Effector memory CD8-positive, alpha-beta T cell (primary cell): ENCODE measurements at places on chromosomes 13 and 19.

GRCh38 chr13:79413521-79413920, 7.5 kb upstream of the RBM26 start:
- no peak for DNase-seq

GRCh38 chr13:42487221-42487620, 86.7 kb upstream of the TNFSF11 start:
- no peak for DNase-seq

DNA sequence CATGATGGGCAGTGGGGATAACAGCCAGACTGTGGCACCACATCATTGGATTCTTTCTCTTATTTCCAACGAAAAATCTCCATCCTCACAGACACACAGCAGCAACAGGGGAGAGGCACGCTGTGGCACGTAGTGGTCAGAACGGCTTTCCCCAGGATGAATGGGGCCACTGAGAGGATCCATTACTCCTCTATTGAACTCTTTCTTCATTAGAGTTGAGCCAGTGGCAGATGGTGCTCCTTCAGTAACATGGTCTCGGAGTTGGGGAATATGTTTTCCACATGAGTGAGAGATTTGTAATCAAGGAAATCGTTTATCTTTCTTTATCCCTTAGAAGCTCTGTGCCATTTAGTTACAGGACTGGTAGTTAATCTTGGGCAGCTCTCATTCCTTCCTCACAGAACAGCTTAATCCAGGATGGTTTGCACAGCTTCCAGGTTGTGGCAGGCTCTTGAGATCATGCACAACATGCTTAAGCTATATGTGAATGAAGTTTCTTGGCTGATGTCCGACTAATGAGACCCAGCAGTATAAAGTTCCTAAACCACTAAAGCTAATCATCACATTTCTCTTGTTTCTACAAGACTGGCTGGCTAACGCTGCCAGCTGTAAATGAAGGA, 180.5 kb upstream of the SLC10A2 start:
- DNase-seq: no peak

GRCh38 chr13:94664889-94665288, 47.5 kb downstream of the SOX21 start:
- no peak for DNase-seq

- DNase-seq: no peak
These were observed 10.3 kb upstream of the GARRE1 start for GRCh38 chr19:34243876-34244578.

- DNase-seq: no peak
These were observed 34.1 kb upstream of the UQCRFS1 start for GRCh38 chr19:29247051-29247450.

DNA sequence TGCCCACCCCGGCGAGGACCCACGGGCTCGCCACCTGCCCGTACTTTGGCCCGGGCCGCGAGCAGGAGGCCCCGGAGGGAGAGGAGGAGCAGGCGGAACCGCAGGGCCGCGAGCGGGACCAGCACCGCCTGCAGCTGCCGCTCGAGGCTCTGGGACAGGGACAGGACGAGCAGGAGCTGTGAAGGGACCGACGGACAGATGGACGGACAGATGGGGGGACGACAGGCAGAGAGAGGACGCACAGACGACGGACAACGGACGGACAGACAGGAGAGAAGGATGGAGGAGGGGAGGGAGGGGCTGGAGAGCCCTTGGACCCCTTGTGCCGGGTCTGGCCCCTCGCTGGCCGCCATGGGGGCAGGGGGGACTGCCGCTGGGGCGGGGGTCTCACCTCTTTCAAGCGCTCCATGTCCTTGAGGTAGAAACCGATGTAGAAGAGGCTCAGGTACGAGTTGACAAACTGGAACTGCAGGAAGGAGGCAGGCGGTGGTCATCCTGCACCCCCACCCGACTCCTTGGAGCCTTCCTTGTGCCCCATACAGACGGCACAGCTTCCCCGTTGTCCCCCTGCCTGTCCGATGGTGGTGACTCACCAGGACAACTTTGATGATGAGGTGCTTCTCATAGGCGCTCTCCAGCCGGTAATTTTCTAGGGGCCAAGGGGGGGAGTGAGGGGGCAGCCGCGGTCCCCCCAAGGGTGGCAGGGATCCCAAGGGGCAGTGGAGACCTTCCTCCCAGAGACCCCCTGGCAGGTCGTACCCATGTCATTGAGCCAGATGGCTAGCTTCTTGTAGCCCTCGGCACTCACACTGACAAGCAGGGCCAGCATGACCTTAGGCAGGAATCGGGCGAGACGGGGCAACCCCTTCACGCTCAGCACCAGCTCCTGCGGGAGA, 5.0 kb downstream of the ANO8 start:
- DNase-seq: no peak

- no peak for DNase-seq
These were observed 21.8 kb downstream of the TSKS start for GRCh38 chr19:49741210-49741844.

DNA sequence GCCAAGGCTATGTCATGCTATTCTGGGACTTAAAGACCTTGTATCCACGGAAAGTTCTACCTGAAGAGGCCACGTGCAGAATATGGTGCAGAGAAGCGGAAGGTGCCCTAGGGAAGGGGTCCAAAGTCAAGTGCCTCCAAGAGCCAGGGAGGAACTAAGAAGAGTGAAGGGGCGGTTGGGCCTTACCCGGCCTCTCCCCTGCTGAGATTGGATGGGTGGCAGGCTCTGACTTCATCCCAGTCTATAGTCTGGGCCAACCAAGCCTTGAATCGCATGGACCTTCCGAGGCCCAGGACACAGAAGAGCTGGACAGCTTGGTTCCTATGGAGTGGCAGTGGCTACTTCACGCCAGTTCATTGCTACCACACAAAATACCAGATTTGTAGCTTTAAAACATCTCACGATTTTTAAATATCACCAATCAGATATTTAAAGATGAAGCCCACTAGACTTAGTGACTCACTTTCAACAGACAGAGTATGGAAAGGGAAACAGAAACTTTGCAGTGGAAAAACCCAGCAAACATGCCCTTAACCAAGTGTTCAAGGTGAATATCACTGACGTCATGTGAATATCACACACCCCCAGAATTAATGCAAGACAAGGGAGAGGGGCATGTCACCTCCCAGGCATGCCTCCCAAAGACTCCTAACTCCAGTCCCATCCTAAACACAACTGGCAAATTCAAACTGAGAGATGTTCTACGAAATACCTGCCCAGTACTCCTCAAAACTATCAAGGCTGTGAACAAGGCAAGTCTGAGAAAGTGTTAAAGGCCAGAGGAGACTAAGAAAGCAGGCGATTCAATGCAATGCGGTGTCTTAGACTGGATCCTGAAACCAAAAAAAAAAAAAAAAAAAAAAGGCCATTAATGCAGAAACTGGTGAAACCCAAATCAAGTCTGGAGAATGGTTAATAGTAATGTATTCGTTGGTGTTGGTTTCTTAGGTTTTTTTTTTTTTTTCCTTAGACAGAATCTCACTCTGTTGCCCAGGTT, 10.2 kb downstream of the C19orf12 start:
- no peak for DNase-seq

- no peak for DNase-seq
These were observed 12.0 kb downstream of the CERS4 start for GRCh38 chr19:8221161-8221560.

DNA sequence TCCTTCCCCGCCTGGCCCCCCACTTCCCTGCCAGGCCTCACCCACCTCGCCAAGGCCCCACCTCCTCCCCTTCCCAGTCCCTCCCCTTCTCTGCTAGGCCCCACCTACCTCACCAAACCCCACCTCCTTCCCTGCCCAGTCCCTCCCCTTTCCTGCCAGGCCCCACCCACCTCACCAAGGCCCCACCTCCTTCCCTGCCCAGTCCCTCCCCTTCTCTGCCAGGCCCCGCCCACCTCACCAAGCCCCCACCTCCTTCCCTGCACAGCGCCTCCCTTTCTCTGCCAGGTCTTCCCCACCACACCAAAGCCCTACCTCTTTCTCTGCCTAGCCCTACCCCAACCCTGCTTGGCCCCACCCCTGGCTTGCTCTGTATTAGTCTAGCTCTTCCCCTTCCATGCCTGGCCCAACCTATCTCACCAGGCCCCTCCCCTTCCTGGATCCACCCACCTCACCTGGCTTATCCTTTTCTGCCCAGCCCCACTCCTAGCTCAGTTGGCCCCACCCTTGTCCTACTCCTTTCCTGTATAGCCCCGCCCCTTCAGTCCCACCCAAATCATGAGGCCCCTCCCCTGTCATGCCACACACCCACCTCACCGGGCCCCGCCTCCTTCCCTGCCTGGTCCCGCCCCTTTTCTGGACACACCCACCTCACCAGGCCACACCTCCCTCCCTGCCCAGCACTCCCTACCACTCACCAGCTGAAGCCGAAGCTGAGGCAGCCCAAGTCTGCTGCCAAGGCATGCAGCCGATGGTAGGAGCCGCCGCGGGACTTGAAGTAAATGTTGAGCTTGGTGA, 16.2 kb downstream of the CERS1 start:
- DNase-seq: no peak

- DNase-seq: no peak
These were observed 7.9 kb downstream of the RBM26 start for GRCh38 chr13:79398127-79398526.

DNA sequence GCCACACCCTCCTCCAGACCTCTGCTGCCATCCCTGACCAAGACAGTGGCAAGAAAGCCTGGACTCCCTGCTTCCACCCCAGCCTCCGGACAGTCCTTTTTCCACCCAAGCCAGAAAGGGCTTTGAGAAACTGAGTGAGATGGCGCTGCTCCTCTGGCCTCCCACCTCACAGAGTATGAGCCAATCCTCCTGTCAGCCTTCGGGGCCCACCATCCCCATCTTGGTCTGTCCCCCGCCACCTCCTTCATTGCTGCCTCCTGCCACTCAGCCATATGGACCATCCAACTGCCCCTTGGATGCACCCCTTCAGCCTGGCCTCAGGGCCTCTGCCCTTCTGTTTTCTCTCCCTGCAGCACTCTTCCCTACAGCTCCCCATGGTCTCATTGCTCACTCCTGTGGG, 125.7 kb downstream of the CRYL1 start:
- DNase-seq: no peak

DNA sequence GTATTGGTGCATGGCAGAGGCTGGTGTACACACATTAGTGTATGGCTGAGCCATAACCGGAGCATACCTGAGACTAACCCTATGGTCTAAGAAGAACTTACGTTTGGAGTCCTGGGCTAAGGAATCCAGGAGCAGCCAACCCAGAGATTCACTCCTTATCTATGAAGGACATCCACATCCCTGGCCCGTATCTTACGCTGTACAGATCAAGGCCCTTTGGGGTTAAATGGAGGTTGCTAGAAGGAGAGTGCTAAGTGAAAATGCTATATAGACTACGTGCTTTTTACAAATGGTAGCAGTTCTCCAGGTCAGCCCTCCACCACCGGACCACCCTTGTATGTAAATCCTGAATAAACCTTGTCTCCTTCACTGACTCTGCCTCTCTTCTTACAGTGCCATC, 1.9 kb upstream of the SUGT1 start:
- DNase-seq: no peak

DNA sequence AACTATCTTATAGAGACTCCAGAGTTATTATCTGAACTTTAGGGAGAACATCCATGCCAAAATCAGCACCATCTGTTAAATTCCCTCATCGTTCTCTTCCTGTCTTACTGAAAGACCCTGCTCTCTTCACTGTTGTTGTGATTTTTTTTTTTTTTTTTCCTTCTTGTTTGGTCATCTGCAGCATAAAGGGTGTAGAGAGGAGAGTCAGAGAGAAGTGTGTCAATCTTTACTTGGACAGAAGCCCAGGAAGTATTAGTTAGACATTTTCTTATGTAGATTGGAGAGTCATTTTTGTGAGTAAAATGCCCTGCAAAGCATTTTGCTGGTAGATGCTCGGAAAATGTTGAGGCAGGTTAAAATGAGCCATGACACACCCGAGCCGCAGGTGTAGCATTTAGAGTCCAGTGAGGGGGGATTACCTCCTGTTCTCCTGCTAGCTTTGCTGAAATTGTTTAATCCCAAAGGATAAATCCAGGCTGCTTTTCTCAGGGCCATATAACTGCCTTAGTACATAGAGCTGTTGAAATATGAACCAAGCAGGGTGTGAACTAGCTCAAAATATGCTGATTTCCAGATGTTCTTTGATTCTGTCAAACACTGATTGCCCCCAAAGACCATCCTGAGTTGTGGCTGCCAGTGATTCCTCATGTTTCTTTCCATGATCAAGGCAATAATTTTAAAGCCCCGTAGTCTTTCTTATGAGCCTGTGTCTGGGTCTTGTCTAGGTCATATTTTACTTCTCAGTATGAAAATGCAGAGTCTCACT, 143.5 kb downstream of the DCT start:
- DNase-seq: no peak

GRCh38 chr19:39847525-39847924, 1.3 kb upstream of the FBL start:
- no peak for DNase-seq

- DNase-seq: no peak
These were observed 380.7 kb downstream of the SLITRK5 start for GRCh38 chr13:88051746-88052482.

- no peak for DNase-seq
These were observed 37.9 kb downstream of the MBNL2 start for GRCh38 chr13:97259798-97260714.

DNA sequence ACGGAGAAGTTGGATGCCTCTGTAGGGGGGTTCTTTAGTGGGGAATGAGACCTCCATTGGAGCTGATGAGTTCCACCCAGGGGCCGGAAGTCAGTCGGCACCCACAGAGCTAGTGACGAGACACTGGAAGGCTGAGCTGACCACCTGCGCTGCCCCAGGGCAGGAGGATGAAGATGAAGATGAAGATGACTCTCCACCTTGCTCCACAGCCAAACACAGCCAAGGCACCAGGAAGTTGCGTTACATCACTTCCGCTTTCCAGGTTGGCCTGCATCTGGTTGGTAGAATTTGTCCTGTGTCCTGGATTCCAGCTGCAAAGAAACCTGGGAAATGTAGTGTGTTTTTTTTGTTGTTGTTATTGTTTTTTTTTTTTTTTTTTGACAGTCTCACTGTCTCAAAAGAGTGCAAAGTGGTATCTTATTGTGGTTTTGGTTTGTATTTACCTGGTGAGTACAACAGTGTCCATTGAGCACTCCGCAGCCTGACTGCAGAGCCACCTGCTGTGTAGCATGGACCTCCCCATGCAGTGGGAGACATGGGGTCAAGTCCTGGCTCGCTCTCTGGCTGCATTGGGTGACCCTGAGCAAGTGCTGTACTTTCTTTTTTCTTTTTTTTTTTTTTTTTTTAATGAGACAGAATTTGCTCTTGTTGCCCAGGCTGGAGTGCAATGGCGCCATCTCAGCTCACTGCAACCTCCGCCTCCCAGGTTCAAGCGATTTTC, 1.9 kb downstream of the TBC1D17 start:
- no peak for DNase-seq

DNA sequence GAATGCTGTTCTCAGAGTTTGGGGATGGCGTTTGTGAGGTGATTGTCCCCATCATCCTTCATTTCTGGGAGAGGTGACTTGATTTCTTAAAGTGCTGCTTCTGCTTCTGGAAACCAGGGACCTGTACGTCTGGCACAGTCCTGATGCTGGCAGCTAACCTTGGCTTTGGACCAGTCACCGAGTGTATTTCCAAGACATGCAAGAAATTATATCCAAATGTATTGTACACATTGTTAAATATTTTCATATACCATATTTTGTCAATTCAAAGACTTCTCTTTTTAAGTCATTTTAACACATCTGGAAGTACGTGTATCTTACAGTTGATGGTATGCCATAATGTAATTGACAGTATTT, 97.4 kb downstream of the ARHGEF7 start:
- no peak for DNase-seq
